Left kidney (tissue), 8 donors: ENCODE measurements at places on chromosomes 7 and 10. TPM values are rescaled to one million over a fixed set of nuclear protein-coding genes. Genes with fewer than 3 reads are reported as not detected.

- no peak for DNase-seq
Observed at GRCh38 chr10:125502276-125502675, 180.7 kb downstream of the TEX36 start.

GRCh38 chr10:104824380-104825006 lies 183.4 kb downstream of the SORCS3 start:
- peak; percentile 82 for DNase-seq

GRCh38 chr7:94658826-94659225 lies 2.9 kb upstream of the SGCE start:
- DNase-seq, result no peak

The AKR1C1 gene
- 15.3 TPM for polyA plus RNA-seq

The FAM25G gene
- 0.57 TPM for polyA plus RNA-seq
